CD4-positive, alpha-beta T cell treated with Interleukin-10 for 1 hour (primary cell): ENCODE measurements at places on chromosomes 1 and 21.

DNA sequence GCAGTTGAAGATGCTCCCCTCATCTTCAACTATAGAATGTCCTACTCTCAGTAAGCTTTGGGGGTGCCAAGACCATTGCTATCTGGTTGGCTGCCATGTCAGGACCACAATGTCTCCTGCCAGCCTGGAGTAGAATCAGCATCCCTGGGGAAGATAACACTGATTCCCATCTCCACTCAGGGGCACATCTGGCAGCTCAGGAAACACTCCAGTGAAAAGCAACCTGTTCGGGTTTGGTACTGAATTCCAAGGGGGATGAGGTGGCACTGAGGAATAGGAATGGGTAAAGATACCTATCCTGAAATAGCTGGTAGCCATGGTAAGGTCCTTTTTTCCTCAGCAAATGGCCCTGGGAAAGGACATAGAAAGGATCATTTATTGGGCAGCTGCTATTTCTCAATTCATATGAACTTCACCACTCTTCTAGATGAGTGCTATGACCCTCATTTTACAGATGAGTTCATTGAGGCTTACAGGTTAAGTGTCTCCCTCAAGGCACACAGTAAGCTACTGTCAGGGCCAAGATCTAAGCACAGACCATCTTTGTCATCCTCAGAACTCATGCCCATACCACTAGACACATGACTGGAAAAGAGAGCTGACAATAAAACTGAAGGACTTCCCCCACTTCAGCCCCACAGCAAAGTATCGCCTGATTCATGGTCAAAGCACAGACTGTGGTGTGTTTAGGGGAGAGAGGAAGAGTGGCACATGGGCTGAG lies 31.4 kb downstream of the AK2 start:
- no peak for DNase-seq

GRCh38 chr1:14733779-14734140 lies 135.3 kb downstream of the KAZN start:
- no peak for DNase-seq

- no peak for DNase-seq
Observed at GRCh38 chr1:206674745-206675175, 9.9 kb upstream of the MAPKAPK2 start.

GRCh38 chr1:94236013-94236491 lies 1.3 kb downstream of the ARHGAP29 start:
- no peak for DNase-seq

DNA sequence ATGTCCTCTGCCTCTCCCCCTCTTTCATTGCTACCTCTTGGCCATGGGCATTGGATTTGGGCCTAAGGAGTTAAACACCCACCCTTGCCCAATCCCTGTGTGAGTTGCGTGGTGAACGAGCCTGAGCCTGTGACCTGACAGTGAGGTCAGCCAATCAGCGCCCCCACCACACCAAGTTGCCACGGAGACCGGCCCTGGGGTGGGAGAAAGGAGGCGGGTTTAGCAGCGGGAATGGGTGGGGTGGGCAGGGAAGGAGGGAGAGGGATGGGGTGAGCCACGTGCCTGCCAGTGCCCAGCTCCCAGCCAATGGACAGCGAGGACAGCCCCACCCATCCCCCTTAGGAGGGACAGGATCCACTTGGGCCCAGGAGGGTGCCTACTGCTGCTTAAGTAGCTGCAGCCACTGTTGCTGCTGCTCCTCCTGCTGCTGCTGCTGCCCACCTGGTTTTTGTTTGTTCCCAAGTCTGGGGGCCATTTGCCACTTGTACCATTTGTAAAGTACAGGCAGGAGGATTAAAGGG lies 9.5 kb downstream of the ZBTB7B start:
- DNase-seq = peak; percentile 44

DNA sequence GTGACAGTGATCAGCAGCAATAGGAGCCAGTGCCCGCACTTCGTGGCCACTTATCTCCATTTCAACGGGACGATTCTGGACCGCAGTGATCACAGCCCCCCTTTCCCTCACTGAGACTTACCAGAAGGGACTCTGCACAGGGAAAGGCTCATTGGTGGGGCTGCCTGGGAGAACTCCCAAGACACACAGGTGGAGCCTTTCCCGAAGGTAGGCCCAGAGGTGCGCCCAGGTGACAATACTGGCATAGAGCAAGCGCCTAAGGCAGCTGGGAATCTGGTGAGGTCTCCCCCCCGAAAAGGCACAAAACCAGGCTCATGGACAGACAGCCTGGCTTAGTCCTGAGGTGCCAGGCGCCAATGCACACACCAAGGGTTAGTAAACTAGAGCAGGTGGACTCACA lies 318.9 kb downstream of the AJAP1 start:
- DNase-seq = no peak

DNA sequence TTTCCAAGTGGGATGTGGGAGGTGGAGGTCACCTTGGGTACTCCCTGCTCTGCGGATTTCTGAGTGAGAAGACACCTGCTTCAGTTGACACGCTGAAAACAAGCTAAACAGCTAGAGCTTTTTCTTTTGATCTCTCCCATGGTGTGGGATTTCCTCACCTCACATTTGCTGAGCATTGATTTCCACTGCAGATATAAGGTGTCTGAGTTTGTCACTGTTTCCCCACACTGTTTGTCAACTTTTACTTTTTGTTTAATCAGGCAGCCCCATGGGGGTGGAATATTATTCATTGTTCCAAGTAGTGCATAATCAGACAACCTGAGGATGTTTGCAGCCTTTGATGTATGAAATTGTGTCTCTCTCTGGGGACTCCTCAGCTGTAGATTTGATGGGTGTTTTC lies 49.5 kb downstream of the FASLG start:
- DNase-seq = peak; percentile 59

DNA sequence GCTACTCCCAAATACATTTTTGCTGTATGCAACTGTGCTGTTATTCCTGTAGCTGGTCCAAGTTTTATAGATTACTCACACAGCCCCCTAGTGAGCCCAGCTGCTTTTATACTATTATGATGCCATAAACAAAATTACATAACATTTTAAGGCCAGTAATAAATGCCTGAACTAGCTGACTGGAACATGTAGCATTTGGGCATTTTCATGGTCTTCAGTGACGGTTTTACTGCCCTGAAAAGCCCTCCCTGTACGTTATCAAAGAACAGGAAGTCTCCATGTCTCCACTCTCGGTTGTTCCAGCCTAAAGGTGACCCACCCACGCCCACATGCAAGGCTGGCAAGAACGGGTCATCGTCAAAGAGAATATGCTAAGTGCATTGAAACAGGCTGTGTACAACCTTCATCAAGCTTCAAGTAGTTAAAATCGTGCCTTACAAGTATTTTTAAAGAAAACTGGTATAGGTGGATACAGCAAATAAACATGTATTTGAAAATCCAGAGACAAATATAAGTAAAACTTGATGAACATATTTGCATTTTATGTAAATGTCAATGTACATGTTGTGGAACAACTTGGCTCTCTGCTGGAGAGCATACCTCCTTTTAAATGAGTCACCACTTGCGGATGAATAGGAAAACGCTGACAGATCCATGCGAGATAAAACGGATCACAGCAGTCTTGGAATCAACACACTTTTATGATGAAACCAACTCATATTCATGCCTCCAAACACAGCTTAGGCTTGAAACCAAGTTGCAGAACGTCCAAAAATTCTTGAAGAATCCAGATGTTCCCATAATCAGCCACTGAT lies 520.5 kb downstream of the SMYD3 start:
- no peak for DNase-seq

DNA sequence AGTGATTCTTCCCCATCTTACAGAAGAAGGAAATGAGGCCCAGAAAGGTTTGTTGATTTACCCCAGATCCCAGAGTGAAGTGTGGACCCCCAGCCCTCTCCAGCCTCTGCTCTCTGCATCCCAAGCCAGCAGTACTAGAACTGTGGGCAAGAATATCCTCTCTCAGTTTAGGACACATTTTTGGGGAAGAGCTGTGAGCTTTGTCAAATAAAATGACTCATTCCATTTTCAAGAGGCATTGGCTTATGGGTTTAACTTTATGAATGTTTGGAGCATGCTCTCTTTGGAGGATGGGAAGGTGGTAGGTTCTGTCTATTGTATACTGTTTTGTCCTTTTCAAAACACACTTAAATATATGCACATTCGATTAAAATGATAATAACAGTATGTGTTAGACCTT lies 70.6 kb upstream of the CNTN2 start:
- no peak for DNase-seq

- no peak for DNase-seq
Observed at GRCh38 chr1:91736715-91737615, 149.0 kb downstream of the TGFBR3 start.

DNA sequence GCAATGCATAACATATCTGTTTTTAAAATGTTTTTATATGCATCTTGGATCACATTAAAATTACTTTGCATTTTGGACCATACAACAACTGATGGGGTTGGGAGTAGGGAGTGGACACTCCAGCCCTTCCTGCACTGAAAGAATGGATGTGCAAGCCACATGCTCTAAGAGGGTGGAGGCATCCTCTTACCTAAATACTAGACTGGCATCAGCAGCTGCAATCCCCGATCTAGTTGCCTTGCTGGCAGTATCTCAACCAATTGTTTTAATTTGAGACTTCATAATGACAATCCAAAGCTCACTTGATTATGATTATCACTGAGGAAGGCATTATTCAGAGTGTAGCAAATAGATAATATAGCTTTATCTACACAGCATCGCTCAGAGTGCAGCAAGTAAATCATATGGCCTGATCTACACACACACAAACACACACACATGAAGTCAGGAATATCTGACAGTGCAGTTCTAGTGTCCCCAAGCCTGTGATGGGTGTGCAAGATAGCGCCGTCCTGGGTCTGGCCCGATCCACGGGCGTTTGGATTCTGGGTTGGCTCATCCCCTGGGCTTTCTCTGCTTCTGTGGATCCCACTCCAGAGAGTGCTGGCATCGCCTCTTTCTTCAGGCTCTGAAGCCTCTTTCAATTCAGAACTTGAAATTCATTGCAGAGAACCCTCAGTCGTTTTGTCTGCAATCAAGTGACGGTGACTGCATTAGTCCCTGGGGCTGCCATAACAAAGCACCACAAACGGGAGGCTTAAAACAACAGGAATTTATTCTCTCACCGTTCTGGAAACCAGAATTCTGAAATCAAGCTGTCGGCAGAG lies 181.3 kb downstream of the ETS2 start:
- no peak for DNase-seq

- DNase-seq = no peak
Observed at GRCh38 chr1:210117198-210117597, 115.4 kb upstream of the SERTAD4 start.

DNA sequence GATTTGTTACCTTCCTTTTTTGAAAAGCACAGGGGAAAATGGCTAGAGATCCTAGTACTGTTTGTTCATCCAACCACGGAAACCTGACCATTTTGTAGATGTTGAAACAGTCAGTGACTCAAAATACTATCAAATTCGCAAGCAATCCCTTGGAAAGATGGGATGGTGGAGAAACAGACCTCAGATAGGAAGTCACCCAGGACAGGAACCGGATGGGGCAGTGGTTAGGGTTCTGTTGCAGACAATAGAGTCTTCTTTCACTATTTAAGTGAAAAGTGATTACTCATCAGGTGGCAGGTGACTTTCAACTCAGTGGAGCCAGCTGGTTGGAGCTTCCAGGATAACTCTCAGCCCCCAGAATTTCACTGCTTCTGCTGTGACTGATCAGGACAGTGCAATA lies 17.0 kb downstream of the LHX4 start:
- DNase-seq = no peak

- no peak for DNase-seq
Observed at GRCh38 chr1:68132426-68133130, 82.2 kb upstream of the DIRAS3 start.

DNA sequence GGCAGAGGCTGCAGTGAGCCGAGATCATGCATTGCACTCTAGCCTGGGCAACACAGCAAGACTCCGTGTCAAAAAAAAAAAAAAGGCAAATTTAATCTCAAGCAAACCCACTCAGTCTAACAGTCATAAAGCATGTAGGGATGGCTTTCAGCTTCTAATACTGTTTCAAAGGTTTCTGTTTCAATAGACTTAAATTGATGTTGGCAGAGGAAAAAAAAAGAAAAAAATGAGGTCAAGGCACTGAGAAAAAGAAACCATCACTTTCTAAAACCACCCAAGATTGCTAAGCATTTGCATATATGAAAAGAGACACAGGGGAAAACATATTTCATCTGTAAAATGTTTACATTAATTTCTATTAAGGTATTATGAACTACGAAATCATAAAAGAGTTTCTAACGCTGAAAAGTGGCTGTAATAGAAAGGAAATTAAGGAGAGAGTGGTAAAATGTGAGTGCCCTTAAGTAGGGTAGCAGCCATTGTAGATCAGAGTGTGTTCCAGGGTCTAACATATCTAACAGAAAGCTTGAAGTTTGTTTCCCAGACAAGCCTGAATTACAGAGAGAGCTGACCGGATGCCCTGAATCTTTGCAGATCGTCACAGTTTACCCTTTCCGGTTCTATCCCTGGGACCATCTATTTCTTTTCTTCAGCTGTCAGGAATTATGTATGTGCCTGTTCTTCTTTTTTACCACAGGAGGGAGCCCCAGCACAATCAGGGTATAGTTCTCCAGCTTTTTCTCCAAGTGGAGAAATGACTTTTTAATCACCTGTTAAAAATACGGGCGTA lies 70.0 kb downstream of the PLD5 start:
- peak; percentile 4 for DNase-seq

DNA sequence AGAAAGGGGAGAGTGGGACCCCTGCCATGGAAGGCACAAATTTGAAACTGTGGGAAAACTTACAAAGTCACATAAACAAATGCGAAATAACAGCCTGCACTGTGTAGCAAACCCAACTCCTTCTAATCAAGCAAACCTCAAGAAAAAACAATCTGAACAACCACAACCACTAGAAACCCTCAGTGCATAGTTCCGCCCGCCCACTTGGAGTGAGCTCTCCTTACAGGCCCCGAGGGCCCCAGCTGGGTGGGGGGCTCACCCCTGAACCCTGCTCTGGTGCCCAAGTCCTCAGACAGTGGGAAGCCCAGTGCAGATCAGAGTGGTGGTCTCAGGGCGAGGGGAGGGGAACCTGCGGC lies 931 bp upstream of the MXRA8 start:
- DNase-seq = no peak

- no peak for DNase-seq
Observed at GRCh38 chr21:33339918-33340317, 15.1 kb downstream of the IFNAR1 start.

DNA sequence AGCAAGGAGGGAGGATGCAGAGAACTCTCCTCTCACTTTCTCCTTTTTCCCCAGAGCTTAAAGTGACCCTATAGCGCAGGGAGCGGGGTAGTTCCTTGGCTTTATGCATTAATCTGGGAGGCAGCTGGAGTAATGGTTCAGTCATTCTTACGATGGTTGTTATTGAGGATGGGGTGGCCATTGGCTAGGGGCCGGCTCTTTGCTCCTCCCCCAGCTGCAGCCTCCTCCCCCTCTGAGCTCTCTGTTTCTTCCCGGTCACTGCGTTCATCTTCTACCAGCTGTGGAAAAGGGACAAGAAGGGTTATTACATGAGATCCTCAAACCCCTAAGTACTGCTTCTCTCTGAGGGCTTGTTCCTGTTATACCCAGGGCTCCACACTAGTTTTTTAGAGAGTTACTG lies 8.6 kb downstream of the CERS2 start:
- DNase-seq = no peak

- DNase-seq = no peak
Observed at GRCh38 chr1:230293390-230293700, 132.8 kb downstream of the PGBD5 start.
